ENCODE measurements at places on chromosomes 11 and 22.

DNA sequence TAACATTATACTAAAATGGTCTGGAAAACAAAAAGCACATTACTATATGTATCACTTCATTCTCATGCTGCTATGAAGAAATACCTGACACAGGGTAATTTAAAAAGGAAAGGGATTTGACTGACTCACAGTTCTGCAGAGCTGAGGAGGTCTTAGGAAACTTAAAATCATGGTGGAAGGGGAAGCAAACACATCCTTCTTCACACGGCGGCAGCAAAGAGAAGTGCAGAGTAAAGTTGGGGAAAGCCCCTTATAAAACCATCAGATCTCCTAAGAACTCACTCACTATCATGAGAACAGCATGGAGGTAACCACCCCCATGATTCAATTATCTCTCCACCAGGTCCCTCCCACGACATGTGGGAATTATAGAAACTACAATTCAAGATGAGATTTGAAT lies 60.0 kb downstream of the FAM181B start:
- DNase-seq, result no peak

- DNase-seq, result no peak
Observed at GRCh38 chr22:37636949-37637273, 2.6 kb upstream of the SH3BP1 start.

- no peak for DNase-seq
Observed at GRCh38 chr22:47625013-47625385, 862.5 kb downstream of the TBC1D22A start.

DNA sequence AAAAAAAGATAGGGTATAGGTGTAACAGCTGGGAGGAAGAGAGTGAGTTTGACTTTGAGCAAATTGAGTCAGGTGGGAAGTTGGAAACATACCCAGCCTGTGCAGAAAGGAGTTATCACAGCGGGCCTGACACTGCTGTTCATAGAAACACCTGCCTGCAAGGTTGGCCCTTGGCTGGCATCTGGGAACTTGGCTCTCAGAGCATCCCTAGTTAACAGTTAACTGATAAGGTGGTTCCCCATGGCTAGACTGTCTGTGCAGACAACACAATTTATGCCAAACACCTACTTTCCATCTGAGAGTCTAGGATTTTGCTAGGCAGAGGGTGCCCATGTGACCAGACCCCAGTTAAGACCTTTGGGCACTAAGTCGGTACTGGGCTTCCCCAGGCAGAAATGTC lies 31.4 kb downstream of the ADAMTS8 start:
- no peak for DNase-seq

DNA sequence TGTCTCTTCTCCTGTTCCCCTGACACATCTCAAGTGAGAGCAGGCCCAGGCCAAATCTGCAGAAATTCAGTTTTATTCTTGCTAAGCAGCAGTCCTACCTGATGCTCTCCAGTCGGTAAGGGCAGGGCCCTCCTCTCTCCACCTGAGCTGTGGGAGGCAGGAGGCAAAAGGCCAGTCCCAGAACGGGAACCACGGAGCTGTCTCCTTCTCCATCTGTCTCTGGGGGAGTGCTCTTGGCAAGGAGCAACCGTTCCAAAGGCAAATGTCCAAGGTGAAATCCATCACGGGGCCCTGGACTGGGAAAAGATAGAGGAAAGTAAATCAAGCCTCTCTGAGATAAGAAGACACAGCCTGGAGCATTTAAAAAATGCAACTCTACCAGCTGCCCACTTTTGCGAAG lies 65.2 kb upstream of the CDON start:
- DNase-seq, result no peak

- DNase-seq, result no peak
Observed at GRCh38 chr22:27795696-27796517, 5.6 kb downstream of the MN1 start.

DNA sequence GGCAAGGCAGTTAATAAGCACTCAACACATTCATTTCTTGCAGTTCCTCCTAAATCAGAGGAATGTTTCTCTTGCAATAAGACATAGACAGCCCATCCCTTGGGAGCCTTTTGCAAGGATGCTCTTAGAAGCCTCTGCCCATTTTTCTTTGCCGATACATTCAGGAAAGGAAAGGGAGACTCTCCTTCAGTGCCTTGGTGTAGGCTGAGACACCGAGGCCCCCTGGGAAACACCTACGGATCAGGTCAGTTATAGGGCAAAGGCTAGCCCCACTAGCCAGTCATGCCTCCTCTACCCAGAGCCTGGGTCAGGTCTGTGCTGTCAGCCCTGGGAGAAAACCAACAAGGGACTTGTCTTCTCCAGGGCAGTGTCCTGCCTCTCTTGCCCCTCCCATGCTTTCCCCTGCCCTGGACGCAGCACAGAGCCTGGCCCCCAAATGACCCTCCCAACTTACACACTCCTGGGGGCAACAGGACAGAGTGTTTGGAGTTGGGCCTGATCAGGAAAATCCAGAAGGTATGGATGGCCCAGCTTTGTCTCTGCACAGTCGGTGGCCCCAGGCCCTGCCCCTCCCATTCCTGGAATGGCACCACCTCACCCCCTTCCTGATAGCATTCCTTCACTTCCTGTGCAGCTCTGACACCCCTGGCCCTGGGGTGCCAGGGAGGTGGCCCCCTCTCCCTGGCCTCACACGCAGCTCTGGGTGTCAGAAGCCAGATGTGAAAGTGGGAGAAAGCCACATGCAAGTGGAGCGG lies 18.3 kb downstream of the ANKK1 start:
- no peak for DNase-seq

GRCh38 chr11:61140416-61140815 lies 20.8 kb downstream of the VPS37C start:
- no peak for DNase-seq

DNA sequence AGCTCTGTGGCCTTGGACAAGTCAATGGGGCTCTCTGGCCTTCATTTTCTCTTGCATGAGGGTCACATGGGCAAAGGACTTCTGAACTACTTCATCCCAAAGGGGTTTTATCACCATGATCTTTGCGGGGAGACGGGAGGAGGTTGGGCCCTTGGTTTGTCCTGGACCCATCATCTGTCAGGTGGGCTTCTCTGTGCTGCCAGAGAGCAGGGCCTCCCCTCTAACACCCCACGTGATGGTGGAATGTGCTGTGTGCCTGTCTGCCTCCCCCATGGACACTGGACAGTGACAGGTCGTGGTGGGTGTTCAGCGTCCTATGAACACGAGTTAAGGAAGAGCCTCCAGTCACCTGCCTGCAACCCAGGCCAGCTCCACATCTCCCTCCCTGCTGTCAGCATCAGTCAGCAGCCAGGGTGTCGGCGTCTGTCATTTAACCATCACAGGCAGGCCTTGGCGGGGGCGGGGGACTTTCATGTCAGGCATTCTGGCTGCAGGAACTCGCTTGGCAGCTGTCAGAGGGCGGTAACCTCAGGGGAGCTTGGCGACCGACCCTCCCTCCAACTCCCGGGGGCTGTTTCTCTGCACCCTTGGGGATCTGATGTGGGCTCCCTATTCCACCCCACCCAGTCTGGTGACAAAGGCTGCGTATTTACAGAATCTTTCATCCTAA lies 2.6 kb upstream of the SUN2 start:
- DNase-seq, result peak; percentile 67

GRCh38 chr11:120324932-120325810 lies at the start of gene TLCD5:
TLCD5 (plus strand) TSS chr11:120325299; CDS start chr11:120327442, 2,143 bp downstream.
- DNase-seq, result peak; percentile 13

GRCh38 chr11:2816523-2816922 lies 69.1 kb downstream of the CDKN1C start:
- DNase-seq, result no peak

- no peak for DNase-seq
Observed at GRCh38 chr11:60169264-60169915, 13.5 kb downstream of the MS4A6A start.

DNA sequence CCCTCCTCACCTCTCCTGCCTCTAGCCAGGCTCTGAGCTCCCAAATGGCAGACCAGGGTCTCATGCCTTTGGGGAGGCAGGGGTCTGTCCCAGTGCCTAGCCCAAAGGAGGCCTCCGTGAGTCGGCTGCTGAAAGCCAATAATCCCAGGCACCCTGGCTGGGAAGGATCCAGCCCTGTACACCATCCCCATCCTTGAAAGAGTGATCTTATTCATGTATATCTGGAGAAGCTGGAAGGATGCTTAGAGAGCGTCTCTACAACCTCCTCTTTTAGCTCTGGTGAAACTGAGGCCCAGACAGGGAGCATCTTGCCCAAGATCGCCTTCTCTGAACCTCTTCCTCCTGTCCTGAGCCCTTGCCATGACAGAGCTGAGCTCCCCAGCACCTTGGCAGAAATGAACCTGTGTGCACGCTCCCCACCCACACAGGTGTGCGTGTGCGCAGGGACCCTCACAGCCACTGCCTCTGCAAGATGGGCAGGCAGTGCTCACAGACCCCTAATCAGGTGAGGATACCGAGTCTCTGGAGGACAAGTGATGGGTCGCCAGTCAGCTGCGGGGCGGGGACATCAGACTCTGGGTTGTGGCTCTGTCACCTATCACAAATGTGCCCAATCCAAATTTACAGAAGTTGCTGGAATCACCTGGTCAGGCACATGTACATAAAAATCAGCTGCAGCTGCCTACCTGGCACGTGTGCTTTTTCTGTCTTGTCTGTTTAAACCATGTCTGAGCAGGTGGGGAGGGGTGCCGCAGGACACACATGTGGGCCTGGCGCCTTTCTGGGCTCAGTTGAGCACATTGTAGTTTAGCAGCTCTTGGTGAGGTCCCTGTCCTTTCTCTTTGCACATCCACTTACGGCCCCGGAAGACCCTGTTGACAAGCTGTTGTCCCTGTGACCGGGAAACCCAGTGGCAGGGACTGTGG lies 49.3 kb upstream of the WNT7B start:
- no peak for DNase-seq

DNA sequence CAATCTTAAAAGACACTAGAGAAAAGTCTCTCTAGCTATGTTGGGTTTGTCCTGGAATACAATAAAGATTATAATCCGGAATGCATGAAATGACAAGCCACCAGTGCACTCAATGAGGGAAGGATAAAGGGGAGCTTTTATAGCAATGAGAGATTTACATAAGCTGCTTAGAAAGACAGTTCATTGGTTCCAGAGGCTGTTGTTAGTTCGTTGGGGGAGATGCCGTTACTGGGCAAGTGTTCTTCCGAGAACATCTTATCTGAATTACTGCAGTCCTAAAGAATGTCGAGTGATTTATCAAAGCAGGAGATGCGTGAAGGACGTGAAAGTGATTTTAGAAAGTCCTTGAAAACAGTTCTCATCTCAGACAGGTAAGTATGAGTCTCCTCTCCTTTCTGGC lies 33.6 kb downstream of the SYN3 start:
- no peak for DNase-seq

DNA sequence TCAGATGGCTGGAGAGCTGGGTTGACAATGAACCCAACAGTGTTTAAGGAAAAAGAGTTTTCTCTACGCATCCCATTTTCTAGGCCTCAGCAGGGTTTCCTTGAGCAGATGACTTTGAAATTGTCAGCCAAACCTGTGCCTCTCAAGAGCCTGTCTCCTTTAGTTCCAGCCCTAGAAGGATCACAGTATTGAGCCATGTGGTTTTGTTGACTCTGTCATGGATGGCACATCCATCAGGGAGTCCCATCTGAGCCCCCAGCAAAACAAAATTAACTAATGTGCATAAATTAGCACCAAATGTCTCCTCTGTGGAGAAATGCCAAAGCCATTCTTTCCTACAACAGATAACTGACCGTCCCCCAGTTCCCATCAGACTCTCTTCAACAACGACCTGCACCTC lies 103.8 kb upstream of the BLID start:
- no peak for DNase-seq

DNA sequence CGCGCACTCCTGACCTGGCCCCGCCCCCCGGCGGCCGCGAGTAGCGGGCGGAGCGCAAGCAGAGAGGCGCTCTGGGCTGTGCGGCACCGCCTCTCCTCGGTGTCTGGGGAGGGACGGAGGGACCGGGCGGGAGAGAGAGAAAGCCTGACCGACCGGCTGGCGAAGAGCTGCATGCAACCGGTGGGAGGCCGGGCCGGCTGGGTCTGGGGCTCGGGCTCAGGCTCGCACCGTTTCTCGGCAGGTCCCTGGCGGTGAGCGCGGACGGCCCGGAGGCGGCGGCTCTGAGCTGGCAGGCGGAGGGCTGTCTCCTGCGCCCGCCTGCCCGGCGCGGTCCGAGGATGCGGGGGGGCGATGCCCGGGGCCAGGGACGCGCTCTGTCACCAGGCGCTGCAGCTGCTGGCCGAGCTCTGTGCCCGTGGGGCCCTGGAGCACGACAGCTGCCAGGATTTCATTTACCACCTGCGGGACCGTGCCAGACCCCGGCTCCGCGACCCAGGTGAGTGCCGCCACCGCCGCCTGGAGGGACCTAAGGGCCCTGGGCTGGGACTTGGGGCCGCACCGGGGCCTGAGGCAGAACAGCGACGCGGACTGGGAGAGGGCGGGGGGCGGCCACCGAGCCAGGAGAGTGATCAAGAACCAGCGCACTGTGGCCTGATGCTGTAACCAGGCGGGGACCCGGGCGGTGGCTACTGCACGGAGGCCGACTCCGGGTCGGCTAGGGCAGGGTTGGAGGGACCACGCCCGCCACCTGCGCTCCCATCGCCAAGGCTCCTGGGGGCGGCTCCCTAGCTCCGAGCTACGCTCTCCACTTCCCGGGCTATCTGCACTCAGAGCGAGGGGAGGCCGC lies at the start of gene SYT9:
Gene SYT9 (plus strand): TSS at position 69 of the 847 bp plus-strand sequence. CDS start 283 bp downstream, at position 352.
- no peak for DNase-seq

DNA sequence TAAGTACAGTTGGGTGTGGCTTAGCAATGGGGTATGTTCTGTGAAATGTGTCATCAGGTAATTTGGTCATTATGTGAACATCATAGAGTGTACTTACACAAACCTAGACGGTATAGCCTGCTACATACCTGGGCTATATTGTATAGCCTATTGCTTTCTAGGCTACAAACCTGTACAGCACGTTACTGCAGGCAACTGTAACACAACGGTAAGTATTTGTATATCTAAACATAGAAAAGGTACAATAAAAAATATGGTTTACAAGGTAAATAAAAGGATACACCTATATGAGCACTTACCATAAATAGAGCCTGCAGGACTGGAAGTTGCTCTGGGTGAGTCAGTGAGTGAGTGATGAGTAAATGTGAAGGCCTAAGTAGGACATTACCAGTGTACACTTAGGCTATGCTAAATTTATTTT lies 73.1 kb upstream of the GDPD4 start:
- DNase-seq, result no peak

GRCh38 chr11:19259487-19260345 lies 19.0 kb upstream of the E2F8 start:
- DNase-seq, result peak; percentile 37

DNA sequence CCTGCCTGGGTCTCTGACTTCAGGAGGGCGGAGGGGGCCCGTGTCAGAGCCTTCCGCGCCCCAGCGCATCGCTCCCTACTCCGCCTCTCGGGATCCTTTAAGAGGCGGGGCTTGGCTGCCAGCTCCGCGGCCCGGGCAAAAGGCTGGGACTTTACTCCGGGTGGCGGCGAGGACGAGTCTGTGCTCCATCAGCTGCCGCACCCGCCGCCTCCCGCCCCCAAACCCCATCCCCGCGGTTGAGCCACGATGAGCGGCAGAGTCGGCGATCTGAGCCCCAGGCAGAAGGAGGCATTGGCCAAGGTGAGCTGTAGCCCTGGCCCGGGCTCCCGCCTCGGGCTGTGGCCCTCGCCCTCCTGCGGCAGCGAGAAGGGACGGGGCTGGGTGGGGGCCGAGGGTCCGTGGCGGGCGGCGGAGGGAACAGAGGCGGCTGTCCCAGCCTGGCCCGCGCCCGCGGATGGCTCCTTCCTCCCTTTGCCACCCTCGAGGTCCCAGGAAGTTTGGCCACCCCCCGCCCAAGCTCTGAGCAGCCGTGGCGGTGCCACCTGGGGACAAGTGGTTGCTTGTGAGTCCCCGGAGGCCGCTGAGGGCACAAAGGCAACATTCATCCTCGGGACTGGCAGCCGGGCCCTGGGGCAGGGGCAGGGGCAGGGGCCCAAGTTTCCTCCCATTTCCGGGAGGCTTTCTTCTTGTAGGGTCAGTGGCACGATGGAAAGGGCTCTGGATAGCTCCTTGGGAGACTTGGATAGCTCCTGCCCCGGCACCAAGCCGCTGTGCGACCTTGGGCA lies at the start of gene SEC14L2:
Gene SEC14L2 (plus strand): TSS at position 148 of the 785 bp plus-strand sequence. CDS start 99 bp downstream, at position 247.
- DNase-seq, result peak; percentile 69

Measured in stimulated activated CD4-positive, alpha-beta T cell treated with anti-CD3 and anti-CD28 coated beads, Interleukin-4, amount 100 ng/mL, for 4 hours (primary cell).